ENCODE measurements at places on chromosomes 12 and 14. TPM values are rescaled to one million over a fixed set of nuclear protein-coding genes. Genes with fewer than 3 reads are reported as not detected.

- no peak for DNase-seq
These were observed 180.5 kb downstream of the CAND1 start for GRCh38 chr12:67449591-67450052.

- DNase-seq: no peak
These were observed 97.4 kb downstream of the RAD51B start for GRCh38 chr14:67917006-67917405.

DNA sequence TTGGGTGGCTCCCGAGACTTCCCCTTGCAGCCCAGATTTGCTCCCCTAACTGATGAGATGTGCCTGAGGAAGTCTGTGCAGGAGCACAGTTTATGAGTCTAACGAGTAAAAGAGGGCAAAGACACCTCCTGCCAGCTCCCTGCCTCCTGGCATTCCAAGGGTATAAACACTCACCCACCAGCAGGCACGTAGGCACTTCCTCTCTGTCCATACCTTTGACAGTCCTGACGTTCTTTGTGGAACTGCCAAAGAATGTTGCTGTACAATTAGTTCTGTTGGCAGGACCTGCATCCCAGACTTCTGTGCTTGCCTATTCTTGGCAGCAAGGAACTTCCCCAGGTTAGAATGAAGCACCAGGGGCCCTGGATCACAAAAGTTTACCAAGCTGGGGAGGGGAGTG, 889.3 kb downstream of the BCL11B start:
- DNase-seq: no peak

DNA sequence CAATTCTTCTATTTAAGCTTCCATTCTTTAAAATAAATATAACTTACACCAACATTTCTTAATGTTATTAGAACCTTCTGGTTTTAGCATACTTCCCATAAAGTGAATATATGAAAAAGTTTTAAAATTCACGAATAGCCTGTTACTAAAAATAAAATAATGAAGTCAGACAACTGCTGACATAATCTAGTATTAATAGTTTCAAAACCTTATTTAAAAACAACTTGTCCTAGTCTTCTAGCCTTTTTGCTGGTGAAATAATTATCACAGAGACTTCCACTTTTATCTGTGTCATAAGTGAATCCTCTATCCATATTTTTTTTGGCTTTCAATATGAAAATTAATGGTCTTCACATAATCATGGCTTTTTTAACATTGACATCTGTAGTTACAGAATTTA, 93.8 kb upstream of the MON2 start:
- DNase-seq: no peak

DNA sequence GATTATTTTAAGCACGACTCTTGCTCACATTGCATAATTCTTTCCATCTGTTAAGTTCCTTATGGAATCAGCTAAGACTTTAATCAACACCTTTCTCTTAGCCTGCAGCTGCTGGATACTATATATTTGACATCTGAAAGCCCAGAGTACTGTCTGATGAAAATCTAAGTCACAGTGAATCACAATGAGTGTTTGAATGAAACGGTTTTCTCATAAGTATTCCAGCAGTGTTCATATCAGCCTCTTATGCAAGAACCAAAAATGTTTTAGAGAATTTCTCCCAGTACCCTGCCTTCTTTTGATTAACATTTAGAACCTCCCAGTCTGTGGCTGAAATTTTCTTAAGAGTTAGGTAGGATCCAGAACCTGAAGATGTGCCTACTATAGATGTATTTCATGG, 55.6 kb downstream of the FRMD6 start:
- no peak for DNase-seq

DNA sequence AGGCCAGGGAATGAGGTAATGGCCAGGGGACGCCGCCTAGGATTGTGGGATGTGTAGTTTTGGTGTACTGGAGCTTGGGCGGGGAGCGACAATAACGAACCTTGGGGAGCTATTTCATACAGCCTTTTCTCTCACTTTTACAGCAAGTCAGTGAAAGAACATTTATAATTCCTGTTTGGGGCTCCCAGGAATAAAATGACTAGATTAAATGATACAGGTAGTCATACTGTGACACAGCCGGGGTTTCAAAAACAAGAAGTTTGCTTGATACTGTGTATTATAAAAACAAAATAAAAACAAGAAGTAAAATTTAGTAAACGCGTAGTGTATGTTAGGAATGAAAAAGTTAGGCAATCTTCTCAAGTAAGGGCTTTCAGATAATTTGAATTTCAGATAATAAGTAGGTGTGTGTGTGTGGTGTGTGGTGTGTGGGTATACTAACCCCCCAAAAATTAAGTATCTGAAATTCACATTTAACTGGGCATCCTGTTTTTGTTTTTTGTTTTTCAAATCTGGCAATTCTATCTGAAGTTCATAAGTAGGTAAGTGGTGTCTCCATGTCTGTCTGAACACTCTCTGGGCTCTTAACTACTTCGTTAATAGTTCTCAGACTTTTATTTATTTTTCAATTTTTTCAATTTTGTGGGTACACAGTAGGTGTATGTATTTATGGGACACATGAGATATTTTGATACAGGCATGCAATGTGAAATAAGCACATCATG, 458 bp upstream of the DCTN2 start:
- DNase-seq: no peak

DNA sequence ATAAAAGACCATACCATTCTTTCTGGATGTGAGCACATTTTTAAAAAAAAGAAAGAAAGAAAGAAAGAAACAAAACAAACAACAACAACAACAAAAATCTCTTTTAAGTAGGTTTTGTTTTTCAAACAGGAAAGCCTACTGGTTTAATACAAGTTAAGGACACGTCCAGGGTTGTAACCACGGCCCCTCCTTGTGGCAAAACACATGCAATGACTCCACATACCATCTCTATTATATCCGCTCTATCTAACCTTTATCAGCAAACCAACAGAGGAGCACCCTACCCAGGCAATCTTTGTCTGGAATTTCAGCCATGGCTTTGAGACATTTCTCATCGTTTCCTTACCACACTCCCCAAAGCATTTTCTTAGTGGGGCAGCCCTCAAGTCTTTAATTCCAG, 360.5 kb upstream of the TMPO start:
- DNase-seq: no peak

- DNase-seq: peak; percentile 71
These were observed 1081.5 kb downstream of the VRK1 start for GRCh38 chr14:97878727-97879126.

The PLEKHG7 gene
- not detected for total RNA-seq

DNA sequence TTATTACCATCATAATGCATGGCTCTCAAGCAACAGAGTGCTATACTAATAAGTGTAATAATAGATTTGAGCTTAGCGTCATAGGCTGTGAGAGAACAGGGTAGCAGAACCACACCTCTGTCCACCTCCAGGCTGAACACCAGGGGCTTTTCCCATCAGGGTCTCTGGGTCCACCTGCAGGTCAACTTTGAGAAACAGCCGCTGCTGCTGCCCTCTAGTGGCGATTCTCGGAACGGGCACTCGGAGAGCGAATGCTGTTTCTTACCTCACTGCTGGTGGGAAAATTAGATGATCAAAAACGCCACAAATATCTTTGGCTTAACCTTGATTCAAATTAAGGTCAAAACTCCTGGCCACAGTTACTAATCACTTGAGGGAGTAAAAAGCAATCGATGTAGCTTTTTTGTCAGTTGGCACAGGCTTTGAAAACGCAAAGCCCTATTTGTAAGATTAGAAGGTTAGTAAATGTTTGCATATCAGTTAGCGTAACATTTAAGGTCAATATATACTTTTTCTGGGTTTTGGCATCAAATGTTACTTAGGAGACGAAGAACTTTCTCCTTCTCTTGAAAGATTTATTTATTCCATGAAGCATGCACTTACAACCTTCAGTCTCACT, 127.9 kb upstream of the TMEM132D start:
- no peak for DNase-seq

DNA sequence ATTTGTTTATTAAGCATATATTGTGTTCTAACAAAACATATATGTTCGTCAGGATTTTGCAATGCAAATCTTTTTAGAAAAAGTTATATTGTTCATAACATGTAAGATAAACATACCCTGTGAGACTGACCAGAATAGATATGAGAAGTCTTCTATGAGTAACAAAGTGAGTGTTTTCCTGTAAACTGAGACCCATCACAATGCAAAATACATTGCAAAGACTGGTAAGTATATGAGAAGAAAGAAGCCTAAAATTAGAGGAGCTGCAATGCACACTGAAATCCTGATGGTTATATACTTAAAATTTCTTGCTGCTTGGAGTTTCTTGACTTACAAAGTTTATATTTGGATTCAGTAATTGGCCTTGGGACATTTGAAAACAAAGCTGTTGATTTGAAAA, 6.0 kb downstream of the HMGA2 start:
- DNase-seq: no peak

- no peak for DNase-seq
These were observed 65.0 kb upstream of the DDHD1 start for GRCh38 chr14:53218161-53218560.

DNA sequence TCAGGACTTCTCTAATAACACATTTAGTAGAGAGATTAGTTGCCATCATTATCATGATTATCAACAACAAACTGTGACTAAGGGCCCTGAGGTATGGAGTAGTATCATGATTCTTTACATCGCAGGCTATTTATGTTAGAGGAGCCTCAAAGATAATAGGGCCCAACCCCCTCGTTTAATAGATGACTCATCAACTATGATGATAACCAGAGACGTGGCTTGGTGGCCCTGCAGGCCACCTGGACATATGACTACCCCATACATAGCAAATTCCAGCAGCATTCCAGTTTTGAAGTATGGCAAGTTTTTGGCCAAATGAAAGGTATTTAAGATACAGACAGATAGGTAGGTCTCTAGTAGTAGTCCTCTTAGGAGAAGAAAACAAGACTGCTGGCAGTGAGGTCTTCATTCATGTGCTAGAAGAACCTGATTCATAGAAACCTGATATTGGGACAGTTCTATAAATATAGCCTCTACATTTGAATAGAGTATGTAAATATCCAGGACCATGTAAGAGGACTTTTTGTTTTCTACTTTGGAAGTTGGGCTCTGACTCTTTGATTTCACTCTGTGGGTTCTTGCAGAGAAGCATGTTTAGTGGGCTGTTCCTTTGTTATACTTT, 5.6 kb downstream of the RIC8B start:
- DNase-seq: no peak

DNA sequence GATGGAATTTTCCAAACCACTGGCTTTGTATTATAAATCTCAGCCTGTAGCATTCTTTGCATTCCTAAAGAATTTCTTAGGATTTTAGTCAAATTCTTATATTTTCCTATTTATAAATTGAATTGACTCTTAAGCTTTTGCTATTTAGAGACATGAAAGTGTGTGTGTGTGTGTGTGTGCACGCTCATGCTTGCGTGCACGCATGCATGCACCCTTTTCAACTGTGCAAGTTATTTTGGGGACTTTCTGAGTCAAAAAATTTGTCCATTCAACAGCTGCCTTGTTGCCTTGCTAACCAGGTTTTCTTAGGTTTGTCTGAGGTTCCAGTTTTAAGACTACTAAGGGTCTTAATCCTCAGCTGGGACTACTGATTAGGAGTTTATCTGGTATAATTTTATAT, 42.6 kb downstream of the GPATCH2L start:
- no peak for DNase-seq

The BHLHE41 gene
- total RNA-seq: 2.9 TPM

DNA sequence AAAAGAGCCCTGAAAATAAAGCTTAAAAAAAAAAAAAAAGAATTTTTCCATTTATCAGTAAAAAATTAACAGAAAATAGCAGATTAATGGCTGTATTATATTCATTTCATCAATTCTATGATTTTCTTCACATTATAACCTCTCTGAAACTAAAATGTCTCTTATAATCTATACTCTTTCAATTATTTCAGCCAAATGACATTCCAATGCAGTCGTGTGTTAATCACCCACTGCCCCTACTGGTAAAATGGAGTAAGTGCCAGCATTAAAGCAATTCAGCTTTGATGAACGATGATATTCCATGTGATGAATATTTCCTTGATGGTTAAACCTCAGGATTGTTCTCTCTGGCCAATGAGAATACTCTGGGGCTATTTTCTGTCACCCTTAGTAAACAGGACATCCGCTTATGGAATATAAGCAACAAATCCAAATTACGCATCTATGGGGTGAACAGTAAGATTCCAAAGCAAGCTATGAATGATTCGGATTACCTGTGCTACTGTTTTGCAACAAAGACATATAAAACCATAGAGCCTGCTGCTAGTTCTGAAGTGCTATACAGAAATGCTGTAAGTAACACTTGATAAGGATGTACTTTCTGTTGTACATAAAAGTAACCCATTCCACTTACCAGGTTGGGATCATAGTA, 20.3 kb upstream of the SYCP3 start:
- no peak for DNase-seq

The GPR84 gene
- total RNA-seq: not detected

The AICDA gene
- not detected for total RNA-seq

The NYNRIN gene
- total RNA-seq: 23.1 TPM

- DNase-seq: no peak
These were observed 96.3 kb upstream of the HIF1A start for GRCh38 chr14:61598980-61599379.

The TMEM30B gene
- 21.5 TPM for total RNA-seq

DNA sequence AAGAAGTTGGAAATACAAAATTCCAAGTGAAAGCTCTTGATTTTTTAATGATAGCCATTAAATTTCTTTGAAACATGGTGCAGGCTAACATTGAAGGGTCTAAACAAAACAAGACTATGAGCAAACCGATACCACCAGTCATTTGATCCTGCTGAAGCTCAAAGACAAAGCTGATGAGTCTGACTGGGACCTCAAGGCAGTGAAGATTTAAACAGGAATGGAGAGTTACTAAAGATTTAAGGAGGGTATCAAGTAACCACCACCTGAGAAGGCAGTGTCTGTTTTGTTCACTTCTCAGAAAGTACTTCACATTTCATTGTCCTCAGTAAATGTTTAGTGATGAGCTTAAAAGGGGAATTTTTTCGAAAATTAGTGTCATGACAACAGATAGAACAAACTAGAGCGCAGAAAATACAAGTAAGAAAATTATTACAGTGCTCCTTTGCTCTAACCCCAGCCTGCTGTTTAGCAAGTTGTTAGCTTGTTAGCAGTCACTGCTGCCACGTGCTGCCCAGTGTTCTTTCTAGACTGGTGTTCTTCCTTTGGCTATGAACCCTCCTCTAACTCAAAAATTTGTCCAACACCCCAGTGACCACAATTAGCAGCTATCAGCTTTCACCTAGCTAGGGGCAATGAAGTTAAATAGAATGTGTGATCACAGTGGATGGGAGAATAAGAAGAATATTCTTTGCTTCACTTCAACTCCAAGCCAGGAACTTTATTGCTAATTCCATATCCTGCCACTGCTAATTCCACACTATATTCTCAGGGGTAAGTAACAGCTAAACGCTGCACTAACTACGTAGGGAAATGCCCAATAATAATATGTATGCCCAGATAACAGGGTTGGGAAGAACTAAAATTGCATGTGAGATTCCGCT, 41.1 kb downstream of the YAF2 start:
- DNase-seq: no peak

The RTL1 gene
- total RNA-seq: not detected

The SLC5A8 gene
- 0.11 TPM for total RNA-seq

Measured in ascending aorta (tissue), 2 donors.